Occipital lobe (tissue), 3 donors: ENCODE measurements at places on chromosomes 1 and 21.

GRCh38 chr21:42162831-42163510, 56.0 kb upstream of the ABCG1 start:
- no peak for DNase-seq

DNA sequence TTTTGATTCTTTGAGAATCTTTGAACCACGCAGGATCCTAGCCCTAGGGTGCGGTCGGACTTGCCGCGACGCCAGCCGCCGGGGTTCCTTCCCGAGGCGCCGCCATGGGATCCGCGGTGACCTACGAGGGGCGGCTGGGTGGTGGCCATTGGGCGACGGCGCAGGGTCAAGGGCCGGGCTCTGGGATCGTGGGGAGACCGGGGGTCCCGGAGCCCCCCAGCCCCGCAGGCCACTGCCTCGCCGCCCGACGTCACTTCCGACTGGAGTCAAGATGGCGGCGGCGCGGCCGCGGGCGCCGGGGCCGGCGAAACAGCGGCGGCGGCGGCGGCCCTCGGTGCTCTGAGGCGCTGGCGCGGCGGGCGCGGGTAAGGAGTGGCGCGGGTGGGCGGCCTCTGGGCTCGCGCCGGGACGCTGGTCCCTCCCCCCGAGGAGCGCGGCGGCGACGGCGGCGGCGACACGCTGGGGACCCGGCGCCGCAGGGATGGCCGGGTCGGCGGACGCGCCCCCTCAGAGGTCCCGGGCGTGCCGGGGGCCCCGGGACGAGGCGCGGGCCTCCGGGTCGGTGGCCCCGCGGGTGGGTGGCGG, at the start of gene PRDM2:
PRDM2 (plus strand) TSS at position 253 of the 585 bp plus-strand sequence. CDS start 15,418 bp downstream, outside the sequence.
- DNase-seq: peak; percentile 49

DNA sequence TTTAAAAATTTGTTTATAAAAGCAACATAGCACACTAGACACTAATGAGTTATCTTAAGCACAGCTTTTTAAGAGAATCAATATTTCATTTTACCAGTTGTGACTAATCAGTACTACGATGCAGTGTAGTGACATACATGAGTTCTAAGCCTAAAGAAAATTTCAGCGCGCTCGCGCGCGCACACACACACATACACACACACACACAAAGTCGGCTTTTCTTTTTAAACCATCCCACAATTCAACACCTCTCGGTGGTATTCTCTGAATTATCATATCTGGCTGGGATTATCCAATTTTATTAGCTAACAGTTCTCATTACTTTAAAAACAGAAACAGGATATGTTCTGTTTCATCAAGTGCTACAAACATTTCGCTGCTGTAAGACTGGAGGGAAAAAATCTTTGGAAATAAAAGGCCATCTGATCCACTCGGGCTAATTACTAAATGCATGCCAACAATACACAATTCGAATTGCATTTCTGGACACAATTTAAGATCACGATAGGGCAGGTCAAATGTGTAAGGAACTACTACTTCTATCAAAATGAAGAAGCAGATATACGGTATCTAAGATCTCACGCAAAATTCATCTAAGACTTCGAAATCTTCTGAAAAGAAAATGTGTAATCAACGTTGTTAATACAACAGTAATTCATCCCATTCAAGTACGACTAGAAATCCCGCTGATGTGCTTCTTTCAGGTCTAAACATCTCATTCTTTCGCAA, 1.2 kb downstream of the TUT4 start:
- peak; percentile 8 for DNase-seq

DNA sequence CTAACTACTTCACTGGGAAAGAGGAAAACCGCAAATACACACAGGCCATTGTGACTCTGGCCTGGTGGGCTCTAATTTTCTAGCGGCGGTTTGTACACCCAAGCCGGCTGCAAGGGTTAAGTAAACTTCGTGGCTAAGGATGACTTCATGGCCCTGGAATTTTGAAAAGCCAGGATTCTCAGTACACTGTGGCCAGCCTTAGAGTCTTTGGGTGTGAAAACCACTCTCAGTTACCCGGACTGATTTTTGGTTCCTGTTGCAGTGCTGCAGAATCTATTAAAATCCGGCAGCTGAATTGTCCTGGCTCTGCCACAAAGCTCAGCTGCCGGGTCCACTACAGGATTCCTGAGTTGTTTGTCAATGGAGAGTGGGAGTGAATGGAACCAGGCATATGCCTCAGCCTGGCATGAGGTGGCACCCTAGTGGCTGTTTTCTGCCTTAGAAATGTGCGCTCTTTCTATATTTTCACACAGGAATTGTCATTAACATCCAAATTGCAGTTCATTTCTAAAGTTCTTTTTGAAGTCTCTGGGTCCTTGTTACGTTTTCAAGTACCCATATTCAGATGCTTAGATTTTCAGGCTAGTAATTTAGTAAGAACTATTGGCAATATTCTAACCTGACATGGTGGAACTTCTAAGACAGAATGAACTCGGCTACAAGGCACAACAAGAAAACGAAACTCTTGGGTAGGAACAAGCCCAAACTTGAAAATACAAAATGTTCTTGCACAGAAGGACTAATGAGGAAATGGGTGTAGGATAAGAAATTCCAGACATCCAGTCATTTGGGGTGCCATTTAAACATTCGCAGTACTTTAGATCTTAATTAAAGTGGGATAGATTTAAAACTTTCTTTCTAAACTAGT, 255.9 kb downstream of the NFIA start:
- peak; percentile 68 for DNase-seq

DNA sequence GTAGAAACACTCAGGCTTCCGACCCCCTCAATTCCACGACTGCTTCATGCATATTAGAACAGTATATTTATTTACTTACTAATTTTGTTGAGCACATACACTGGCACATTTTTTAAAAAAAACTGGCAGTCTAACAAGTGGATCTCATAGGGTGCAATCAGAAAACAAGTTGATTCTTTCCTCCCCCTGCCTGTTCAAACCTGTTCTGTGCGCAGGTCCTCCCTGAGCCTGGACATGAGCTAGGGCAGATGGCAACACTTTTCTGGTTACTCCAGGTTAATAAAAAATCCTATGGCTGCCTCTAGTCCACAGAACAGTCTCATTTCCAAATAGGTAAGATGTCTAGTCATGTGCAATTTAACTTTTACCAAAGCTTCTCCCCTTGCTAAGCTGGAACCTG, 18.6 kb downstream of the HSD11B1 start:
- no peak for DNase-seq

GRCh38 chr1:75613916-75614315, 3.0 kb upstream of the SLC44A5 start:
- DNase-seq: no peak

DNA sequence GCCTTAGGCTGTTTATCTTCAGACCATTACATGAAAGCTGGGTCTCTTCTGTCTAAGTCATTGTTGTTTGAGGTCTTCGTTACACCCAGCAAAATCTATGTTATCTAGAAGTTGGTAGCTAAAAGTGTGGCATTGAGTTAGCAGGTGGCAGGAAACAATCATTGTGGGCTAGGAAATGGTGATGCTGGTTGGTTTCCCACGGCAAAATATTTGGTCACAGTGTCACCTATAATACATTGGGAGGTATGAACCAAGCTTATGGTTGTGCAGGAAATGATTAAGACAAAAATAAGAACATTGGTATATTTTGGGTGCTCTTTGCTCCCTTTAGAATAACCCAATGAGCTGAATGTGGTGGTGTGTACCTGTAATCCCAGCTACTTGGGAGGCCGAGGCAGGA, 169.7 kb downstream of the TRIM33 start:
- DNase-seq: no peak

DNA sequence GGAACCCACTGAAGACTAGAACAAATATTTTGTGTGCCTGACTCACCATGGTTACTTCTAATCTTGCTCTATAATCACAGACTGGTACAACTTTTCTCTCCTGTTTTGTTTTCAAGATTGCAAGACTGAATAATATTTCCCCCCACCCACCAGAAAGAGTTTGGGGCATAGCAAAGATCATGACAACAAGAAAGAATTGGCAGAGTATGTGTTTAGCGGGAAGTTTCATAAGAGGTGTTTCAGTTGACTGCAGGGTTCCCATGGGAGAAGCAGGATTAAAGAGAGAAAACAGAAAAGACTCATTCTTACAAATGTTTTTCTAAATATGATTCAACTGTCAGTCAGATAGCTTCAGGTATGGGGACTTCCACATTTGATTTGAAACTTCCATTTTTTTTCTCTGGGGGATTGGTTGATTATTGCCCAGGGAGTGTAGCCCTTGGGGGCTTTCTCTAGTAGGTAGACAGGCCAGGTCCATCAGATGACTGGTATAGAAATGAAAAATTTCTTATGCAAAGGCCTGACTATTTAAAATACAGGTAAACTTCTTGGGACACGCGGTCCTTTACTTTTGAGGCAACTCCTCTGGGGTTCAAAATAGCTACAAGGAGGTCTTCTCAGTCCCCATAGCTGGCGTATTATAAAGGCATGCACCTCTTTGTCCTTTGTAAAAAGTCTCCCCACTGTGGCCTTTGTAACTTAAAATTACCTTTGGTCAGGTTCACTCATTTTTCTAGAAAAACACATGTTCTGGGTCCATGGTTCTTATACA, 13.9 kb downstream of the OR14I1 start:
- DNase-seq: no peak
